Stimulated activated CD4-positive, alpha-beta T cell treated with anti-CD3 and anti-CD28 coated beads, TNF-alpha, amount 100 ng/mL, for 48 hours (primary cell): ENCODE measurements at places on chromosomes 16 and 17.

- DNase-seq, result no peak
Observed at GRCh38 chr17:81909231-81909630, 2.0 kb downstream of the PCYT2 start.

- DNase-seq, result no peak
Observed at GRCh38 chr16:88303890-88304819, 78.6 kb upstream of the ZNF469 start.

- DNase-seq, result no peak
Observed at GRCh38 chr16:4260360-4260759, 12.5 kb downstream of the TFAP4 start.

DNA sequence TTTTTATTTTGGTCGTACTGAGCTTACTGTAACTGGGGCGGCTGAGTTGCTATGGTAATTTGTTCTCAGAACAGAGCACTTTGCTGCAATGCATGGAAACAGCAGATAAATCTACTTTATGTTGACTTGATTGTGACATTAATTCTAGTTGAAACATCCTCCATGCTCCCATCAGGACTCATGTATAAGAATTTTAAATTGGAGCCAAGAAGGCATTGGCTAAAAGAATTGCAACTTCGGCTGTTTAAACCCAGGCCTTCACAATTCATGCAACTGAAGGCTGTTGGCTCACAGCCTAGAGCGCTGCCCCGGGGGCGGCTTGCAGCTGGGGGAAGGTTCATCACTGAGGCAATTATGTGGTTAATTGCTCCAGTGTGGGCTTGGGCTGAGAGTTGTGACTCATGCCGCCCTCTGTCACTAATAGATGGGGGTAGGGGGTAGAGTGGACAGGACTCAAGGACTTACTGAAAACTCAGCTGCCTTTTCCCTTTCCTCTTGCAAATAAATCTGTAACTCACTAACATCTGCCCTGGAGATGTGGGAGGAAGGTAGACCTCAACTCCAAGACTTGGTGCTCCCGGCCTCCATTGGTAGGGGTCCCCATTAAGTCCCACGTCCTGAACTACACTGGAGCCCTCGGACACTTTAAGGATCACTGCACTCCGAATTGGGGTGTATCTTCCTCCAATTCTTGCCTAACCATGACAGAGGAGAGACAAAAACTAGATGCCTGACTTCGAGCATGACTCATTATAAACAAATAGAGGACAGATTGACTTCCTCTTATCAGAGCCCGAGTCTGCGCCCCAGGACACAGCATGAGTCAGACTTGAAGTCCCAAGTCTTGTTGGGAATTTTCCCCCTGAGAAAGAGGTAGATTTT, 37.5 kb downstream of the ERCC4 start:
- no peak for DNase-seq

DNA sequence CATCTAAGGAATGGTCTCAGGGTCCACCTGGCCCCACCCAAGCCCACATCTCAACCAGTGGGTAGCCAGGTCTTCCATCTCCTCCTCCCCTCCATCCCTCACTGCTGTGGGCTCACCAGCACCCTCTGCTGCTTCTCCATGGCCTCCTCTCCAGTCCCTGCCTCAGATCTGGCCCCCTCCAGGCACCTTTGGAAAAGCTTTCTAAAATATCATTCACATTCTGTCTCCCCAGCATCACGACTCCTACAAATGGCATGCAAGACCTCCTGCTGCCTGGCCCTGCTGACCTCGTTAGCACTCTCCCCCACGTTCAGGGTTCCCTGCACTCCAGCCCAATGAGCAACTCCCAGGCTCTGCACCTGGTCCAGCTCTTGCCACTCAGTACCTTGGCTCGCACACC, 13.7 kb downstream of the GLP2R start:
- no peak for DNase-seq

GRCh38 chr16:29730649-29731048, 15.1 kb downstream of the C16orf54 start:
- no peak for DNase-seq

GRCh38 chr17:10360578-10360977, 12.2 kb downstream of the MYH13 start:
- DNase-seq, result no peak

DNA sequence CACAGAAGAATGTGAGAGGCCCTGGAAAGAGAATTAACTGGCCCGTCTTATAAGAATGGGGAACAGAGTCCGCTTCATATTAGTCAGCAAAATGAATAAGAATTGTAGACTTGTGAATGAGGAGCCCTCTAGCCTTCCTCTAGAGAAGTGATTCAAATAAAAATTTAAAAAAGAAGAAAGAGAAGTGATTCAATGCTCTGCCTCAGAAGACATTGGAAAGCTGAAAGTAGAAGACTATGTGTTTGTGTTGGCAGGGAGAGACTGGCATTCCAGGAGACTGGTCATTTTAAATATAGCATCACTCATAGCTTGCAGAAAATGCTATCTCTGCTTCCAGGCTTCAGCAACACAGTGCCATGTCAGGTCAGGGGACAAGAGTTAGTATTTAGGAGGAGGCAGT, 190.6 kb upstream of the HS3ST3A1 start:
- no peak for DNase-seq

DNA sequence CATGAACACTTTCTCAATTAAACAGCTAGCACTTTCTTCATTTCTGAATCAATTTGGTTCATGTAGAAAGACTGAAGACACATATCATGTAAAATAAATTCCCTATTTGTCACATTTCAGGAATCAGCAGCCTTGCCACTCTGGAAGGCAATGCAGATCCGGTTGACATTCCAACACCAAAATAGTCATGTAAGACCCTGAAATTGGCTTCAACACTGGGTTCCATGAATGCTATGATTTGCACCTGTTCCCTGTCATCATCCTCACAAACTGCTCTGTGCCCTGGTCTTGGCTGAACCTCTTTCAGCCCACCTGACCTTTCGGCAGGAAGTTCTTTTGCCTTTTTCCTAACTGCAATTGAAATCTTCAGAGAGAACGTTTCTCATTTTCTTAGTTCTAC, 156.9 kb downstream of the CDH8 start:
- no peak for DNase-seq

DNA sequence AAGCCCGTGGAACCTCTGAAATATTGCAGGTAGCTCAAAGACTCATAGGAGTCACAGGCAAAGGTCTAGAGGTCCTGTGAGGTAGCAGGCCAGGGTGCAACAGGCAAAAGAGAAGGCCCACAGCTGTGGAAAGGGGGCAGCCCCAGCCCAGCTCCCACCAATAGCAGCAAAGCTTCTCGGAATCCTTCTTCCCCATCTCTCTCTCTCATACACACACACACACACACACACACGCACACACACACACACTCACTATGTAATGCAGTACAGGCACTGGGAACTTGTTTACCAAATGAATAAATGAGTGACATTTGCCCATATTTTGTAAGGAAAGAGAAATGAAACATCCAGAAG, 16.8 kb upstream of the SUPT4H1 start:
- DNase-seq, result no peak

- DNase-seq, result no peak
Observed at GRCh38 chr17:3534881-3535252, 22.7 kb downstream of the TRPV3 start.

GRCh38 chr17:49390548-49391324, 23.9 kb downstream of the PHB1 start:
- no peak for DNase-seq

GRCh38 chr17:32240750-32241149, 24.9 kb upstream of the RHBDL3 start:
- DNase-seq, result no peak

DNA sequence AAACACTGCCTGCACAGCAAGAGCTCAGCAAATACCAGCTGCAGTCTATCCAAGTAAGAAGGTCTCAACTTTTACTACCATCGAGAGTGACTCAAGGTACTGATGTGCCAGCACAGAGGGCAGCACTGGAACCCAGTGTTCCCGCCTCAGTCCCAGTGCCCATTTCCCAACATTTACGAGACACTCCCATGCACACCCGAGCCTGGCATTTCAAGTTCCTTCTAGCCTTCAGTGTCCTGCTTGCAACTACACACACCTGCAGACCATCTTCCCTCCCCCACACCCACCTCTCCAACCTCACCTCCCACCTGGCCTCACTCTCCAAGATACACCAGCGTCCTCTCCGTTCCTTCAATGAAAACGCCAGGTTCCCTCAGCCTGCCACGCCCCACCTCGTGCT, 3.2 kb downstream of the KLHDC4 start:
- no peak for DNase-seq

DNA sequence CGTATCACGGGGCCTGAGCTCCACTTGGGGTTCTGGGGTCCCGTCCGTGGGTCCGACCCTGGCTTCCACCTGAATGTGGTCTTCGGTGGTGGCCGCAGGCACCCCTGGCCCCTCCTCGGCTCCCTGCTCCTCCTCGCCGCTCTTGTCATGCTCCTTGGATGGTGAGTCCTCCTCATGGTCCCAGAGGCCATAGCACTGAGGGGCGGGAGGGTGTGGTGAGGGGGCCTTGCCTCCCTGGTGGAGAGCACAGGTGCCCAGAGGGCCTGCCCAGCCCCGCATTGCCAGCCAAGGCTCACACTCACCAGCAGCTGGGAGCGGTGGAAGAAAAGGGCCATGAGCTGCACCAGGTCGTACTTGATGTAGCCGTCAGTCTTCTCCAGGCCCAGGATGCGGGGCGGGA, 14.9 kb downstream of the CTU2 start:
- no peak for DNase-seq

- peak; percentile 38 for DNase-seq
Observed at GRCh38 chr17:77887464-77888241, 70.8 kb upstream of the TNRC6C start.

- DNase-seq, result no peak
Observed at GRCh38 chr17:3003296-3004149, 59.9 kb downstream of the OR1D5 start.

GRCh38 chr16:85187002-85187401, 74.7 kb upstream of the CIBAR2 start:
- no peak for DNase-seq

GRCh38 chr16:80457871-80458270, 82.9 kb upstream of the DYNLRB2 start:
- DNase-seq, result no peak
